ENCODE measurements at places on chromosomes 6 and 20.

- DNase-seq: no peak
Measured at GRCh38 chr6:7110092-7110792, 2.5 kb downstream of the RREB1 start.

DNA sequence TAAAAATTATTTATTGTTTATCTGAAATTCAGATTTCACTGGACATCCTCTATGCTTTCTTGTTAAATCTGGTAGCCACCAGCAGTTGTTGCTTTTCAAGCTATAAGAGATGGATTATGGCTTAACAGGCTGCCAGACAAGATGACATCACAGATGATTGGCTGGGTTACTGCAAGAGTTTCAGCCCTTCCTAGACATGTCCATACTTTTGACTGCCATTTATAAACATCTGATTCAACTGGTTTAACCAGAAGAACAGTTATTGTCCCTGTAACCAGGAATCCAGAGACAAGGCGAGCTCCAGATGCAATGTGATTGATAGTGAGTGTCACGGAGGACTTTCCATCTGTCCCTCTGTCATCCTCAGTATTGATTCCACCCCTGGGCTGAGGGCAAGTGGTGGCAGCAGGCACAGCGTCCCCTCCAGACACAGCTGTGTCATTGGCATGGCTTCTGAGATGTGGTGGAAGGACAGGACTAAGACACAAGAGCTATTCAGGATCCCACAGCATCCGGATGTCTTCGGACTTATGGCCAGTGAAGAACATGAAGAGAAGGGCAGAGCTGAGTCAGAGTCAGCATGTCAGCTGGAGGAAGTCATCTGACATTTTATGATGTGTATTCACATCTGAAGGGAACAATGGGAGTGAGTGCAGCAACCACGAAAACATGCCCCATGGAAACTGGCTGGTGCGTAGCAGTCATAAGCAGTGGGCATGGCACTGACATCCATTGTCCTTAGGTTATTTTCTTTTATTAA, 284.5 kb upstream of the CDYL start:
- no peak for DNase-seq

DNA sequence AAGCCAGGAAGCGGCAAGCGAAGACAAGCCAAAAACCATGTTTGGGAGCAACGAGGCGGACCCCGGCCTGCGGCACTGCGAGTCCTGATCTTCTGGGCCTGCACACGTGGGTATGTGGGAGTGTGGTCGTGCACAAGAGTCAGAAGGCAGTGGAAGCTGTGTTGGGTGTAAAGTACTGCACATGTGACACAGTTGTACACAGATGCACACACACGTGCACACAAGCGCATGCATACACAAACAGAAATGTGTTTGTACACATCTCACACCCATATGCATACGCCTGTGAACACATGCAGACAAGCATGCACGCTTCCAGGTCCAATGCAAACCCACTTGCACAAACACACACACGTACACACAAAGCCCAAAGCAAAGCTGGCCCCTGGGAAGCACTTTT, 52.6 kb upstream of the SLCO4A1 start:
- no peak for DNase-seq

- DNase-seq: no peak
Measured at GRCh38 chr6:41588111-41588510, 41.9 kb downstream of the FOXP4 start.

GRCh38 chr20:61044499-61044898, 207.6 kb upstream of the CDH4 start:
- DNase-seq: no peak

DNA sequence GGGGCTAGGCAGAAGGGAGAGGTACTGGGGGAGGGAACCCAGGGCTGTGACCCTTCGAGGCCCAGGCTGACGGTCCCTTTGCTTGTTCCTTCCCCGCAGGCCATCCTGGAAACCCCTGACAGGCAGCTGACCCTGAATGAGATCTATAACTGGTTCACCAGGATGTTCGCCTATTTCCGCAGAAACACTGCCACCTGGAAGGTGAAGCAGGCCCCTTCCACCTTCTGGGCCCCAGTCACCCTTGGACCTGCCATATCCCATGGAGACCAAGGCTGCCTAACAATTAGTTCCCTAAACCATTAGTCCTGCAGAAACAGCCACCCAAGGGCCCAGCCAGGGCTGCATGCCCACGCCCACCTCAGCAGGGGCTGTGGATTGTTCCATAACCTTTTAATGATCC, 44.9 kb downstream of the FOXP4 start:
- no peak for DNase-seq

DNA sequence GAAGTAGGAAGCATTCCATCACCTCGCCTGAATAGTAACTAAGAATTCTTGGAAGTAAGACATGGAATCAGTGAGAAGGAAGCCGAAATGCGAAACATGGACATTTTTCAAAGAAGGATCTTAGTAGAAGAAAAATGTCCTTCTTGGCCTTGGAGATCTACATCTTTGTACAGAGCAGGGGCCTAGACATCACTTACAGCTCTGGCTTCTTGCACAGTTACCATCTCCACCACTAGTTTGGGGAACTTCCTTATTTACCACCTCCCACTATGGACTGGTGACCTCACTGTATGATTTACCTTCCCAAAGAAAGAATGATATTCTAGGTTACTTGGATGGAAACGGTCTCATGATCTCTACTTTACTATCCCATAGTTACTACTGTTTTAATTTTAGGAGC, 15.7 kb downstream of the CASS4 start:
- DNase-seq: no peak

DNA sequence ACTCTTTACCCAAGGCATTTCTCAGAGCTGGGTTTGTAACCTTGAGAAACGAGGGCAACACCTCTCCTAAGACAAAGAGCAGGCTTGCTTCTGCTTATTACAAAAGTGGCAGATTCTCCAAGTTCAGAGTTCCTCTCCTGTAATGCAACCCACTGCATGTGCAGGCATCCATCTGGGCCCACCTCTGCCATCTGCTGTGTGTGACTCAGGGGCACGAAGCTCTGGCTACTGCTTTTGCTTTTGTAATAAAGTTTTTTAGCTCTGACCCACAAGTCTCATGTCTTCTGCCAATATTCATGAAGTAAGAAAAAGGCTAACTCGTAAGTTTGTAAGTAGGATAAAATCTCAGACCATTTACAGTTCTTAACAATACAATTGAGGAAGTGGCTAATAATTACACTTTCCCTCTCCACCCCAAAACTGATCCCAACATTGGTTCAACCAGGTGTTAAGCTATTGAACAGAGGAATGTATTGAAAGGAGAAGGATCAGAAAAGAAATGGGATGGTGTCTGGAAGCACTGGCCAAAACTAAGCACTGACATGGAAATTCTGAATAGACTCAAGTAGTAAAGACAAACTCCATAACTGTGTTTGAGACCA, 51.7 kb upstream of the SMLR1 start:
- no peak for DNase-seq

- no peak for DNase-seq
Measured at GRCh38 chr6:107021446-107022185, 6.4 kb upstream of the MTRES1 start.

DNA sequence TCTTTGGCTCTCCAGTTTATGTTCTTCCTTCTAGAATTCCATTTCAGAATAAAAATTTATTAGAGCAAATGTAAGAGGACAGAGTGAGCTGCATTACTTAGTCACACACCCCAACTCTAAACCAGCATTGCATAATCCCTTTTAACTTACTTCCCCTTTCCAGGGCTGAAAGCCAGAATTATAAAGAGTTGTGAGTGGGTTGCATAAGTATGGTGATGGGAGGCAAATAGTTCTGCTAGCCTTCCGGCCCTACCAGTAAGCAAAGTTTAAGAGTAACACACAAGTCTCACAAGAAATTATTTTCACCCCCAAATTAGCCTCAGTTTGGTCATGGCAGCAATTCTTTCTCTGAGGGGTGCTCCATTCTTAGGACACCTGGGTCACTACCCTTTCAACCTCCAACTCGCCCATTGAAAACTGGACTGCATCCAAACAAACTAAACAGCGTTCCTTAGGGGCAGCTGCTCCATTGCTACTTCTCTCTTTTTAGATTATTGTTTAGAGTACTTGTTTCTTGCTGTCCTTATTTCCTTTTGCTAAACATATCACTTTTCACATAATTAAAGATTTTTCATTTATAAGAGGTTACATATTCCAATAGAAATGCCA, 1.6 kb downstream of the KIAA0408 start:
- no peak for DNase-seq

GRCh38 chr6:170095273-170095981, 195.5 kb downstream of the DLL1 start:
- DNase-seq: no peak

- no peak for DNase-seq
Measured at GRCh38 chr6:31525932-31526591, 2.7 kb upstream of the MCCD1 start.

- DNase-seq: no peak
Measured at GRCh38 chr6:34350137-34350933, 42.1 kb downstream of the NUDT3 start.

DNA sequence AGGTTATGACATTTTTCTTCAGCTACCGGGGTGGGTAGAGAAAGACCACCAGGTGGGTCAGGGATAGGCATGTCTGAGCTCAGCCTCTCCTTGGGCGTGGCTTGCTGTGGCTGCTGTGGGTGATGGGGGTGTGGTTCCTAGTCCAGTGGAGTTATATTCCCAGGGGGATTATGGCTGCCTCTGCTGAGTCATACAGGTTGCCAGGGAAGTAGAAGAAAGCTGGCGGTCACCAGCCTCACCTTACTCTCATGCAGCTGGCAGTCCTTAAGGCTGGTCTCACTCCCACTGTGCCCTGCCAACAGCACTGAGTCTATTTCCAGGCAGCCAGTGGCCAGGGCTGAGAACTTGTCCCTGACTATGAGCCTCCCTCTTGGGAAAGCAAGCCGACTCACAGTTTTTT, 130.0 kb downstream of the SCP2D1 start:
- DNase-seq: no peak

GRCh38 chr6:145731447-145731846, 3.9 kb downstream of the EPM2A start:
- no peak for DNase-seq

GRCh38 chr6:5565971-5566370, 304.7 kb downstream of the FARS2 start:
- no peak for DNase-seq

GRCh38 chr6:106026748-106027715, 59.1 kb upstream of the PRDM1 start:
- peak; percentile 44 for DNase-seq

GRCh38 chr20:4465855-4466545, 255.7 kb upstream of the PRND start:
- no peak for DNase-seq

GRCh38 chr6:159809149-159809548, 9.1 kb downstream of the PNLDC1 start:
- DNase-seq: no peak

DNA sequence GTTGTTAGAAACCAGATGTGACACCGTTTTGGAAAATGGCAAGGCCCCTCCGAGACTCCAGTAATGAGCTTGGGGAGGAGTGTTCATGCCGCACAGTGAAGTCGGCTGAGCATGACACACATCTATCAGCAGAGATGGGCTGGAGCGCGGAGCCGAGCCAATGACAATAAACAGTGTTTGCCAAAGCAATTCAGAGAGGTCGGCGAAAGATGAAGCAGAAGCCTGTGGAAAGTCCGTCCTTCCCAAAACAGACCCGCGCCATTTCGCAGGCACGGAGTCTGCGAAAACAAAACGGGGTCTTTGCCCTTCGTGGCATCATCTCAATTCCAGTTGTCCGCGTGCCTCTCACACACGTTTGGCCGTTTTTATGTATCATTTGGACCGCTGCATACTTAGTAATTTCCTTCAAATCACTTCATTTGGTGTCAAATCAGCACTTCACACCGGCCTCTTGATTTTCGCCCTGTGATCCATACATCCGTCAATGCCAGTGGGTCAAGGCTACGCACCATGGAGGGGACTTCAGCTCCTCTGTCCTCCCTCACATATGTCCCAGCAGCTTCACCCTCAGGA, 71.3 kb downstream of the SULF2 start:
- peak; percentile 28 for DNase-seq

DNA sequence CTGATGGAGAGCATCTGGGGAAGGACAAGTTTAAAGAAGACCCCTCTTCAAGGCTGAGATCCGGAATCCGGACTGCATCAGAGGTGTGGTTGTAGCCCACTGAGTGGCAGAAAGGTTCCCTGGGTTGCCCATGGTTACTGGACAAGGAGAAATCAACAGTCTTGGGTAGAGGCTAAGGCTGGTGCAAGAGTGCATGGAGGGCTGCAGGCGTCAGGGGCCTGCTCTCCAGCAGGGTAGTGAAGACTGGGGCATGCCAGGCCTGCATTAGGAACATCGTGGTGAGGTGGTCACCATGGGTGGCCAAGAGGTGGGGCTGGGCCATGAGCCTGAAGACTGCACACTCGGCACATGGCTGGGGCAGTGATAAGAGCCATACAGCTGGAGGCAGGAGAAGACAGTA, 91.2 kb downstream of the RNF182 start:
- DNase-seq: no peak

DNA sequence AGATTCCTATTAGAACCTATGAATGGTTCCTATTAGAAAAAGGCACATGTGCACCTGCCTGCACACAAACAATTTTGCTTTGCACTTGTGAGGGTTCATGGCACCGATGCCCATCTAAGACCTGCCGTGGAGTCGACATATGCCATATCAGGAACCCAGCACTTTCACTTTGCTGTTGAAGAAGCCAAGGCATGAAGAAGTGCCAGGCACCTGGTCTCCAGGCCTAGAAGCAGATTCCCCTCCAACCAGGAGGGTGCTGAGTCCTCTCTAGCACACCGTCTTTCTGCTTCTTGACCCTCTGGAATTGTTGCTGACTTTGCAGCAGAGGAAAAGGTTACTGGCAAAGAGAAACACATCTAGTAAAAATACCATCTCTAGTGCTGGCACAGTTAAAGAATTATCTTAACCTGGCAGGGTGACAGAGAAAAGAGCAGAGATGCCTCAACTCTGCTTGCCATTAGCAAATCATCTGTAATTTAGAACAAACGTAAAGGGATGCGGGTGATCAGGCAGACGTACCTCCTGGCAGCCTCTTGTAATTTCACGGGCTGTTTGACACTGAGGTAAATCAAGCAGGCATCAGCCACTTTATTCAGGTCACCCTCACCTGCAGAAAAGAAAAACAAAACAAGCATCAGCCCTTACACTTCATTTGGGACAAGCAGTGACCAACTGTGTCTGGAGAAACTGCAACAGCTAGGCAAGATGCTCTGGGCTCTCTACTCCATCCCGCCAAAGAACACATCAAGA, 37.2 kb downstream of the TTI1 start:
- no peak for DNase-seq

- no peak for DNase-seq
Measured at GRCh38 chr6:143806282-143807102, 36.6 kb upstream of the LTV1 start.

Measured in left kidney (tissue), 8 donors.